ENCODE measurements at places on chromosomes 6 and 20.

DNA sequence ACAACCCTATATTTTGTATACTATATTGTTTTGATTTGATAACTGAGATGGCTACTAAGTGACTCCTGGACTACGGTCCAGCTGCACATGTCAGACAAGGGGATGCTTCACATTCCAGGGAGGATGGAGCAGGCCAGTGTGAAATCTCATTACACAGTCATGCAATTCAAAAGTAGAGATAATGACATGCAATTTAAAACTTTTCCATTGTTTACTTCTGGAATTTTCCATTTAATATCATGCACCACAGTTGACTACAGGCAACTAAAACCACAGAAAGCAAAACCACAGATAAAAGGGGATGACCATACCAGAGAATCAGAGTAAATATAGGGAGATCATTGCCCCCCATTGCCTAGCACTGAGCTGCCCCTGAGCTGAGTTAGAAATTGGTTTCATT, 366.4 kb downstream of the BTBD9 start:
- H3K4me1 ChIP-seq: peaks cover 18% of the 10 kb centered on the region
- H3K4me3 ChIP-seq: no peak overlapping the region
- no peaks in the 10 kb centered on the region for H3K36me3 ChIP-seq
- no peaks in the 10 kb centered on the region for H3K27me3 ChIP-seq
- no peak overlapping the region for H3K27ac ChIP-seq

DNA sequence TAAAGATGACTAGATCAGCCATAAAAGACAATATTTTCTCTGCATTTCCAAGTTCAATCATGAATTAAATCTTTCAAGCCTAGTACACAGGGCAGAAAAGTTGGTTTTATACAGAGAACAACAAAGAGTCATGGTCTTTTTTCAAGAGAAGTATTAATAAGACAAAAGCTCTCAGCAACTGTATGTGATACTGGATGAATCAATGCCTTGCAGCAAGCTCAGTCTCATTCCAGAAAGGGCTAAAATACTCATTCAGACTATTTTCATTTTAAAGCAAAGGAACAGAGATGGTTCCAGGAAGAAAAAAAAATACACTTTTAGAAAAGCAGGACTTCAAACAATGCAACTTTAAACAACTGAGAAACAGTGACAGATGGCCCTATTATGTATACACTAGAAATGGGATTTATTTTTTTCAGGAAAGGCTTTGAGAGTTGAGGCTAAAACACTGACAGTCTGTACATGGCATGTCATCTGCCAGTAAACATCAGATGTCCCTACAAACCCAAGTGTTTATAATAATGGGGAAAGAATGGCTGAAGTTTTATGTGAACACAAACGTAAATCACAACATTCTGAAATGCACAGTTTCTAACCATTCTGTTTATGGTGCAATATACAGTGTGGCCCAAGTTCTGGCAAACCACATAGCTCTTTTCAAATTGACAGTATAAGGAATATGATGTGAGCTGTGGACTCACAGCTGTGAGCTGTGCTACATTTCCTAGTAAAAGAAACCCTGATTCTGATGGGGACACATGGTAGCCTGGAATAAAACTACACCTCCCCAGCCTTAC, 114.3 kb upstream of the DST start:
- H3K27ac ChIP-seq: no peak overlapping the region
- no peak for DNase-seq

GRCh38 chr6:162315291-162315690, 412.3 kb downstream of the PRKN start:
- H3K4me3 ChIP-seq: no peak overlapping the region
- no peaks in the 10 kb centered on the region for H3K36me3 ChIP-seq
- no peaks in the 10 kb centered on the region for H3K27me3 ChIP-seq
- DNase-seq: no peak

DNA sequence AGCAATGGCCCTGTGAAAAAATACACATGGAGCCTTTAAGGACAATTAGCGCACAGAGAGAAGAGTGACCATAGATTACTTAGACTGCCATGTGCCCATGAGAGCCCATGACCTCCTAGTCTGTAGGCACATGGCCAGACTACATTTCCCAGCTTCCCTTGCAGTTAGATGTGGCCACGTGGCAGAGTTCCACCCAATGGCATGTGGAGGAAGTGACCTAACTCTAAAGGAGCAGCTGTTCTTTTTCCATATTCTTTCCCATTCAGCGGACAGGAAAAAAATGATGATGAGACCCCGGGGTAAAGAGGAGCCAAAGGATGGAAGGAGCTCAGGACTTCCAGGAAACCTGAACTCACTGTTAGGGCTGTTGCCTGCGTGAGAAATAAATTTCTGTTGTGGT, 116.6 kb downstream of the CBLN4 start:
- H3K4me3 ChIP-seq: no peak overlapping the region
- no peak overlapping the region for H3K27ac ChIP-seq
- no peaks in the 10 kb centered on the region for H3K27me3 ChIP-seq
- H3K4me1 ChIP-seq: no peaks in the 10 kb centered on the region
- no peak for DNase-seq

GRCh38 chr6:89111933-89112332, 5.9 kb downstream of the SRSF12 start:
- H3K4me3 ChIP-seq: no peak overlapping the region
- H3K27ac ChIP-seq: no peak overlapping the region

DNA sequence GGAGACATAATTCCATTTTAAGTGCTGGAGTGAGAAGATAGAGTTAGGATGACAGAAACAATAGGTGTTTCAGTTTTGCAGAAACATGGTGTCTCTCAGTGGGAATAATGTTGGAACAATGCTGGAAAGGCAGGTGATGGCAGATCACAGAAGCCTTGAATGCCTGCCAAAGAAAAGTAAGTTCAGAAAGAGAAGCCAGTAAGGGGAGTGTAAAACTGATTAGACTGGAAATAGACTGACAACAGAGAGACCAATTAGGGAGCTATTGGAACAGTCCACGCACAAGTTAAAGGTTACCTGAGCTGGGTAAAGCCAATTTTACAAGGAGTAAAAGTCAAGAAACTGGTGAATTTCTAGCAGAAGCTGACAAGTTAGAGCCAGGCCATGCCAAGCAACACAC, 142.9 kb downstream of the TFAP2A start:
- no peak for DNase-seq
- peaks cover 1% of the 10 kb centered on the region for H3K27me3 ChIP-seq
- H3K4me1 ChIP-seq: peaks cover 26% of the 10 kb centered on the region
- no peak overlapping the region for H3K4me3 ChIP-seq
- H3K27ac ChIP-seq: no peak overlapping the region

GRCh38 chr6:16674801-16675392, 86.4 kb downstream of the ATXN1 start:
- no peak overlapping the region for H3K27ac ChIP-seq
- H3K27me3 ChIP-seq: peaks cover 1% of the 10 kb centered on the region
- DNase-seq: no peak
- H3K4me1 ChIP-seq: peaks cover 4% of the 10 kb centered on the region
- H3K36me3 ChIP-seq: no peaks in the 10 kb centered on the region

DNA sequence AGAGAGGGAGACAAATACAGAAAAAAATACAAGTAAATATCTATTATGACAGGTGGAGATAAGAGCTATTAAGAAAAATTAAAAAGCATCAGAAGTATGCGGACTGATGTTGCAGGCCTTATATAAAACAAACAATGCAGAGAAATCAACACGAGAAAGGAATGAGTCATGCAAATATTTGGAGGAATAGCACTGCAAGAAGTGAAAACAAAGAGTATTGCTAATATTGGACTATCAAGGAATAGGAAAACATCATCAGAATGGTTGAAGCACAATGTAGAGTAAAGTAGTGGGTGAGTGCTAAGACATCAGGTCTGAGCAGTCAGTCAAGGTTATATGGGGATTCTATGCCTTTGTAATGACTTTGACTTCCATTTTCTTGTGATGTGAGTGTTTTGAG, 657.5 kb upstream of the GJE1 start:
- DNase-seq: no peak
- no peak overlapping the region for H3K4me3 ChIP-seq
- no peaks in the 10 kb centered on the region for H3K27me3 ChIP-seq

DNA sequence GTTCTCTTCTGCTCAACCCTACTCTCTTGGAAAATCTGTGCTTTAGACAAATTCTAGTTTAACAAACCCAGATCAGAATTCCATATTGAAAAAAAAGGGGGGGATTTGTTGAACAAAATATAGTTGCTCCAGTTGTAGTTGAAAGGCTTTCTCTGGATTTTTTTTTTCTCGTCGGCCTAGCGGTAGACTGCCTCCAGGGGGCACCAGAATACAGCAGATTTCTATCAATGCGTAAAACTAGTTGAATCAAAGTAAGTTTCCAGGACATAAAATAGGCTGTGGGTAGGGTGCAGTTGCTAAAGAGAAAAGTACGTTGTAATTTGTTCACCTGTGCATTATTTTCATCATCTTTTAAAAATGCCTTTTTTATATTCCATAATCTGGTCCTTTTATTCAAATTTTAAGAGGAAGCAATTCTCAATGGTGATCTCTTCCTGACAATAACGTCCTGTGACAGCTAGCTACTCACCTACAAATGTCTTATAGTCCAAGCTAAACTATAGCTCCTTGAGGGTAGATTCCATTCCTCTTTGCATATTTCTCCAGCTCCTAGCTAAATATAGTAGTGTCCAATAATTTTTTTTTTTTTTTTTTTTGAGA, 105.4 kb downstream of the PERP start:
- no peaks in the 10 kb centered on the region for H3K27me3 ChIP-seq
- H3K4me1 ChIP-seq: no peaks in the 10 kb centered on the region
- DNase-seq: no peak

DNA sequence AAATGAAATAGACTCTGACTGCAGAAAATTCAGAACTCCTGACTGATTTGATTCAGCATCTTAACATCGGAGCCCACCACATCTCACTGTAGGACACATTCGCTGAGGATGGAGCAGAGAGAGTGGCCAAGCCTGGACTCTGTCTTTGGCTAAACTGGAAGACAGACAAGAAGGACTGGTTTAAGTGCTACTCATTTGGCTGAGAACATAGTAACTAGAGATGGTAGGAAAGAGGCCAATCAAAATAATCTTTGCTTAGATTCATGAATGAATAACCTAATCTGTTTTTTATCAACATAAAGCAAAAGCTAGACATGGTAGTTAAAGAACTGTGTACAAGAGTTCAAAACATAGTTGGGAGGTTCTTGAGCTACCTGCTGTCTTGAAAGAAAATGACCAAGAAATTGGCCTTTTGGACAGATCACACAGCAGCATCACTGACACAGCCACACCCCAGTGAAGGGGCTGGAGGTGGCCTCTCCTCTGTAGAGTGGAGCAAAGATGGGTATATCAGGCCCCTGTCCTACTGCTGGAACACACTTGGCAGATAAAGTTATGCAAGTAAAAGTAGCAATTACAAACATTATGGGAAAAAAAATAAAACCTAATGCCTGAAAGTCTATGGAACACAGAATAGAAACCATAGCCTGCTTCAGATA, 87.1 kb upstream of the NT5E start:
- no peak for DNase-seq
- no peaks in the 10 kb centered on the region for H3K36me3 ChIP-seq
- no peaks in the 10 kb centered on the region for H3K4me1 ChIP-seq
- H3K4me3 ChIP-seq: no peak overlapping the region
- H3K27ac ChIP-seq: no peak overlapping the region

GRCh38 chr6:141216726-141217125, 916.0 kb upstream of the GJE1 start:
- no peak overlapping the region for H3K4me3 ChIP-seq
- no peaks in the 10 kb centered on the region for H3K27me3 ChIP-seq
- H3K36me3 ChIP-seq: no peaks in the 10 kb centered on the region
- no peak overlapping the region for H3K27ac ChIP-seq
- DNase-seq: no peak
- no peaks in the 10 kb centered on the region for H3K4me1 ChIP-seq

DNA sequence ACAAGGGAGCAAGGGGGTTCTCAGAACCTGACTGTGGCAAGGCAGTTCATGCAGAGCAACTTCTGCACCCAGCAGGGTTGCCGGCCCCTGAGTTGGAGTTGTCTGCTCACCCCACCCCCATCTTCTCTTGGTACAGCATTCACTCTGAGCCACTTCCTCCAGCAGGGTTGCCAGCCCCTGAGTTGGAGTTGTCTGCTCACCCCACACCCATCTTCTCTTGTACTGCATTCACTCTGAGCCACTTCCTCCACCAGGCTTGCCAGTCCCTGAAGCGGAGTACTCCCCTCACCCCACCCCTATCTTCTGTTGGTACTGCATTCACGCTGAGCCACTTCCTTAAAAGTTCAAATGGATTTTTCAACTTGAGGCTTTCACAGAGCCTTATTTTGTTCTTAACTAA, 79.7 kb upstream of the SYNDIG1 start:
- H3K4me1 ChIP-seq: no peaks in the 10 kb centered on the region
- no peak overlapping the region for H3K27ac ChIP-seq
- no peaks in the 10 kb centered on the region for H3K27me3 ChIP-seq
- no peak overlapping the region for H3K4me3 ChIP-seq

DNA sequence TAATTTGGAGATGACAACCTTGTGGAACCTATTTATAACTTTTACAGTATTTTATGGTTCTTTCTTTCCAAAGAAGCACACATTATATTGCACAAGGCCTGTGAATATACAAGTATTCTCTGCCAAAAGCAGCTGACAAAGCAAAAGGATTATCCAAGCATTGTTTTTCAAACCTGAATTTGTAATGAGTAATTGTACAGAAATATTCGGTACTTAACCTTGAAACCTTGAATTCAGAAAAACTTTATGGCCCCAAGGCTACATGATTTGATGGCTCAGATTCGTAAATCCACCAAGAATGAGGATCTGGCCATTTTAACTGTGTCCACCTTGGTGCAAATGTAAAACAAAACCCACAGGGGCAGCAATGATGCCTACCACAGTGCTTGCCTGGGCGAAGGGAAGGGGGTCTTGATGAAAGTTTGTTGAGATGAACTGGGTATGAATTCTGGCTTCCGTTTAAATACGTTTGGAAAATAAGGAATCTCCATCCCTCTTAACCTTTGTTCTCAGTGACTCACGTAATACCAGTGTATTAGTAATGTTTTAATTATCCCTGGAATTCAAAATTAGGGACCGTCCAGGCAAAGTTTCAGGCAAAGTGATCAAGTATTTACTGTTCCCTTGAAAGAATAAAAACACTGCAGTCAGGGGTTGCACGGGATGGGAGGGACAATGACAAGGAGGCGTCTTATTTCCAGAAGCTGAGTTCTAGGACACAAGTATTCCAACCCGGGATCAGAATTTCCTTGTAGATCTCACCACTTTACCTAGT, 2.7 kb upstream of the RBM24 start:
- DNase-seq: no peak
- H3K4me1 ChIP-seq: no peaks in the 10 kb centered on the region
- H3K4me3 ChIP-seq: no peak overlapping the region
- H3K27me3 ChIP-seq: peaks cover 25% of the 10 kb centered on the region
- no peak overlapping the region for H3K27ac ChIP-seq

DNA sequence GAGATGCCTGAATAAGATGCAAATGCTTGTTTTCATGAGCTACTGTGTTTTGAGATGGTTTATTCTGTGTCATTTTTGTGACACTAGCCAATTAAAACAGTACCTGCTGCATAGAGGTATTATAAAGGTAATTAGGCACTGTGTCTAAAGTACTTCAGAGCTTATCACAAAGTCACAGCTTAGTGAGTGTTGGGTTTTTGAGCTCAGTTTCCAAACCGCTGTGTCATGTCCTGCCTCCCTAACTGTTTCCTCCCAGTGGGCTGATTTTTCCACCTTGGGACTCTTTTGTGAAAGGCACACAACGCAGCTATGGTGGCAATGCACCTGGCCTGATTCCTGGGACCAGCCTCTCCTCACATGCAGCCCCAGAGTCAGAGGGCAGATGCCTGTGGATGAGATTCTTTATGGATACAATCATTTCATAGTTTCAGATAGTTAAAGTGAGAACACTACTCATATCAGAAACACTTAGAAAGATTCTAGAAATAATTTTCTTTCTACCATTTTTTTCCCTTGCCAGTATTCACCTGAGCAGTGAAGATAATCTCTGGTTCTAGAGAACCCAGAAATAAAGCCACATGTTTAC, 41.3 kb upstream of the TAGAP start:
- no peak overlapping the region for H3K4me3 ChIP-seq
- H3K27ac ChIP-seq: no peak overlapping the region
- no peaks in the 10 kb centered on the region for H3K27me3 ChIP-seq
- no peaks in the 10 kb centered on the region for H3K36me3 ChIP-seq
- DNase-seq: no peak

Measured in H1 (cell line).